Mesothelial cell of epicardium (in vitro differentiated cells): ENCODE measurements at places on chromosomes 12 and 14. TPM values are rescaled to one million over a fixed set of nuclear protein-coding genes. Genes with fewer than 3 reads are reported as not detected.

The CLEC2B gene
- total RNA-seq: not detected in 3 replicates

- no peak for DNase-seq
- no peak overlapping the region for H3K27ac ChIP-seq
- H3K27me3 ChIP-seq: peaks cover 40% of the 10 kb centered on the region
Measured at GRCh38 chr12:7610006-7610405, 55.7 kb downstream of the APOBEC1 start.

DNA sequence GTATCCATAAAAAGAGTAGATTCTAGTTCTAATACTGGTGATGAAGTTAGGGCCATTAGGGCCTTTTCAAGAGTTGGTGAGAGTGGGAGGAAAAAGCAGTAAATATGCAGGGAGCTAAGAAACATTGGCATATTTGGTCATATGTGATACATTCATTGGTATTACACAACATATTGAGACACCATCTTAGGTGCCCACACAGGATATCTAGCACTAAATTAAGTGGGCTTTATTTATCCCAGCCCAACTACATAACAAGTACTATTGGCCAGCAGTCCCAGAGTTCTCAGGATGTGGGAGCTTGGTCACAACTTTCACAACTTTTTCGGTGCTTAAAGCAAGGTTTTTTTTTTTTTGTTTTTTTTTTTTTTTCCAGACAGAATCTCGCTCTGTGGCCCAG is 2.0 kb upstream of the ING4 start:
- peaks cover 15% of the 10 kb centered on the region for H3K4me1 ChIP-seq
- H3K27ac ChIP-seq: no peak overlapping the region
- no peak overlapping the region for H3K4me3 ChIP-seq

- peaks cover 46% of the 10 kb centered on the region for H3K4me1 ChIP-seq
- no peaks in the 10 kb centered on the region for H3K27me3 ChIP-seq
- no peaks in the 10 kb centered on the region for H3K36me3 ChIP-seq
- H3K27ac ChIP-seq: peak overlapping the region; percentile 78
- H3K4me3 ChIP-seq: no peak overlapping the region
- DNase-seq: no peak
Measured at GRCh38 chr14:32011225-32011624, 65.9 kb upstream of the ARHGAP5 start.

- peaks cover 19% of the 10 kb centered on the region for H3K36me3 ChIP-seq
- H3K27ac ChIP-seq: no peak overlapping the region
- H3K4me1 ChIP-seq: peaks cover 11% of the 10 kb centered on the region
- H3K27me3 ChIP-seq: no peaks in the 10 kb centered on the region
Measured at GRCh38 chr14:104700747-104701217, 11.4 kb downstream of the INF2 start.

The REP15 gene
- total RNA-seq: 2.2 to 2.4 TPM (median 2.3 TPM) in 3 replicates

GRCh38 chr12:58169826-58170225 is 228.5 kb downstream of the ATP23 start:
- peaks cover 15% of the 10 kb centered on the region for H3K4me1 ChIP-seq
- no peak overlapping the region for H3K4me3 ChIP-seq
- peaks cover 10% of the 10 kb centered on the region for H3K27me3 ChIP-seq
- no peak overlapping the region for H3K27ac ChIP-seq
- DNase-seq: no peak
